ENCODE measurements at places on chromosomes 2 and 18.

GRCh38 chr2:240916571-240917008 is 10.5 kb downstream of the CROCC2 start:
- DNase-seq: no peak

GRCh38 chr2:81481994-81482368 is 1177.4 kb upstream of the LRRTM1 start:
- no peak for DNase-seq

- DNase-seq: no peak
Measured at GRCh38 chr2:239579081-239579480, 178.3 kb upstream of the HDAC4 start.

GRCh38 chr18:72762515-72763122 is 105.2 kb downstream of the NETO1 start:
- DNase-seq: peak; percentile 9

GRCh38 chr2:108069515-108070310 is 83.4 kb downstream of the SLC5A7 start:
- no peak for DNase-seq

DNA sequence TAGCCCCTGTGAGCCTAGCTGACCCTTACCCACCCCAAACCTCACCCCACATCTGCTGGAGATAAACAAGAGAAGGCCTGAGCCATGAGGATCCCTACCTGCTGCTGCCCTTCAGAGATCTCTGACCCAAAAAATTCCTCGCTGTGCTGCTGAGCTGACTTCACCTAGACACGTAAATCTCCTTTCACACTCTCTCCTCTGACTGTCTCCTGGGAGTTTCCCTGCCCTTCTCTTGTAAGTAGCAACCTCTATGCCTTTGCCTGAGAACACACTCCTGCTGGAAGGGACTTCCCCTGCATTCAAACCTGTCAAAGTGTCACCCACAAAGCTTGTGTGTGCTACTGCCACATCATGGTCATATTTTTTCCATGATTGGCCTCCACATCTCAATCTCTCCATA is 134.2 kb upstream of the NOL4 start:
- no peak for DNase-seq

- no peak for DNase-seq
Measured at GRCh38 chr2:122368576-122369243, 613.3 kb downstream of the TSN start.

- no peak for DNase-seq
Measured at GRCh38 chr2:167544602-167545001, 656.3 kb downstream of the XIRP2 start.
